ENCODE measurements at places on chromosomes 4 and X.

GRCh38 chr4:8893624-8894423, 22.2 kb upstream of the HMX1 start:
- no peak for DNase-seq

- no peak for DNase-seq
Measured at GRCh38 chr4:108055787-108056186, 66.1 kb downstream of the HADH start.

DNA sequence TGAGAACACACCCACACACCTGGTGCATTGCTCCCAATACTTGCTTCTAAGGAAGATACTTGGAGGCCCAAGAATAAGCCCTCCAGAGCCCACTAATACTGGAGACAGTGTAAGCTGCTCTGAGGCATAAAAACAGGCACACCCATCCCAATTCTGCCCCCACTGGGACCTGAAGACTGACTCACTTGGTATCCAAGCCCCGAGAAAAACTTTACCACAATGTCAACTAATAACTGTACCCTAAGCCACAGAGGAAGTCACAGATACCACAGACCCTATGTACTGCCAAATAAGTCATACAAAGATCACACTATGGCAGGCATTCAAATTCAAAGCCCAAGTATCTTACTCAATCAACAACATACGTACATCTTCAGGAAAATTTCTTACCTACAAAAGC, 398.2 kb upstream of the SPANXN1 start:
- DNase-seq = peak; percentile 39

GRCh38 chr4:48904541-48905142, 1.9 kb downstream of the OCIAD2 start:
- DNase-seq = no peak

DNA sequence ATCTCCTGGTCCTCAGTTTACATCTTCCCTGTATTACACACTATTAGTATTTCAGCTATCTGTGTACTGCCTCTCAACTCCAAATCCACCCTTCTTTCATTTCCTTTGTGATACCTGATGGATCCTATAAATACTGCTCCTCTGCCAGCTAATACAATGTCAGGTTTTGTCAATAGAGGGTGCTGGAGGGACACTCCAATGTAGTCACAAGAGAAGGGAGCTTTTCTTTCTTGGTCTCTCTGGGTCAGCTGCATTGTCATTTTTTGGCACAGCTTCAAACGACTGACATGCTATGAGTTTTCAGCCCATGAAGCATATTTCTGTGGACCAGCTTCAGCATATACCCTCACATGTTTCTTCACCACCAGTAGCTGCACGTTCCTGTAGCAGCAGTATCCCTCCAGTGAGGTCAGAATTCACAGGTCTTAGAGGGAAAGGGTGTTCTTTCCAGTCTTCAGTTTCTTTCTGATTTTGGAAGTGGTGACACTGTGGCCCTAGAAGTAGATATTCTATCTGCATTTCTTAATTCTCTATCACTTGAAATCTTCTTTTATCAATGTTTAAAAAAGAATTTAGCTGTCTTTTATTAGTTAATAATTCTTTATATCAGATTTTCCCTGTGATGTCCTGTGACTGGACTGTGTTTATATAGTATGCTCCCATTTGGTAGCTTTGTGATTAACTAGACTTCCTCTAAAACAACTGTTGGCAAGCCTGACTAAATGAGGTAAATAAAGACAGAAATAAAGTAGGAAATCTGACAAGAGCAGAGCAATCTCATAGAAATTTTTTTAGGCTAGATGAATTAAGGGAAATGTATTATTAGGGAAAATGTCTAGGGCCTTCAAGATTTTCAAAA, 60.6 kb downstream of the GABRA2 start:
- DNase-seq = peak; percentile 82

- no peak for DNase-seq
Measured at GRCh38 chrX:46673620-46674359, 85.1 kb downstream of the SLC9A7 start.

GRCh38 chr4:55553441-55554201, 6.9 kb upstream of the CLOCK start:
- no peak for DNase-seq

- no peak for DNase-seq
Measured at GRCh38 chrX:68644861-68645260, 2.6 kb upstream of the STARD8 start.

- no peak for DNase-seq
Measured at GRCh38 chrX:56233682-56234081, 1.5 kb downstream of the KLF8 start.

GRCh38 chr4:17561195-17561909, 15.6 kb upstream of the LAP3 start:
- DNase-seq = no peak

DNA sequence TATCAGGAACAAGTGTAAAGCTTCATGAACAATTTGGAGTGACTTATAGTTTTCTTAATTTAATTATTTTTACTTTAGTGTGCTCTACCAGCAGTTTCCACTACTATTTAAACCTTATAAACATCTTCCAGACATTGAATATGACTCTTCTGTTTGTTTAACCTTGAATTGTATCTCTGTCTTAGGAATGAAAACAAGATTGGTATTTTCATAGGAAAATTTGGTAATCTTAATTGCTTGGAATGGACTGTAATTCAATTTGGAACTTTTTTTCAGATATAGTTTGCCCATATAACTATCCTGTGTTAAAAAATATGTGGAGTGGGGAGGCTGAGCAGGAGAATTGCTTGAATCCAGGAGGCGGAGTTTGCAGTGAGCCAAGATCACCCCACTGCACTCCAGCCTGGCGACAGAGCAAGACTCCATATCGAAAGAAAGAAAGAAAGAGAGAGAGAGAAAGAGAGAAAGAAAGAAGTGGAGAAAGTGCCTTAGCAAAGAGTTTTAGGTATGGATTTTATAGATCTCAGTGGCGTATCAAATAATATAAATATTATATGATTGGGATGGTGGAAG, 242.4 kb downstream of the BMPR1B start:
- DNase-seq = no peak

GRCh38 chr4:82975792-82976191, 34.8 kb downstream of the LIN54 start:
- no peak for DNase-seq

DNA sequence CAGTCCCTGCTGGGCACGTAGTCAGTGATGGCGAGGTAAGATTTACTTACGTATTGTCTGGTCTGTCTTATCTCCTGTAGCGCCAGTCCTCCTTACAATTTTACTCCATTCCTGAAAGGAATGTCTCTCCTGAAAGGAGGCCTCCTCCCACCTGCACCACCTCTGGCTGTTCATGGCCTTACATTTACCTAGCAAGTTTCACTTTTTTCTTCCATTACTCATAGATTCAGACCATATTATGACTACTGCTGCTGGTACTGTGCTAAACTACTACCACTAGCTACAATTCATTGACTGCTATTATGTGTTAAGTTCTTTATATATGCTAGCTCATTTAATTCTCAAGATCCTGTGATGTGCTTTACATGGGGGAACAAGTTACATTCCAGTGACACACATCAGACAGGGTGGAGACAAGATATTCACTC, 189.9 kb downstream of the BMPR1B start:
- DNase-seq = no peak

DNA sequence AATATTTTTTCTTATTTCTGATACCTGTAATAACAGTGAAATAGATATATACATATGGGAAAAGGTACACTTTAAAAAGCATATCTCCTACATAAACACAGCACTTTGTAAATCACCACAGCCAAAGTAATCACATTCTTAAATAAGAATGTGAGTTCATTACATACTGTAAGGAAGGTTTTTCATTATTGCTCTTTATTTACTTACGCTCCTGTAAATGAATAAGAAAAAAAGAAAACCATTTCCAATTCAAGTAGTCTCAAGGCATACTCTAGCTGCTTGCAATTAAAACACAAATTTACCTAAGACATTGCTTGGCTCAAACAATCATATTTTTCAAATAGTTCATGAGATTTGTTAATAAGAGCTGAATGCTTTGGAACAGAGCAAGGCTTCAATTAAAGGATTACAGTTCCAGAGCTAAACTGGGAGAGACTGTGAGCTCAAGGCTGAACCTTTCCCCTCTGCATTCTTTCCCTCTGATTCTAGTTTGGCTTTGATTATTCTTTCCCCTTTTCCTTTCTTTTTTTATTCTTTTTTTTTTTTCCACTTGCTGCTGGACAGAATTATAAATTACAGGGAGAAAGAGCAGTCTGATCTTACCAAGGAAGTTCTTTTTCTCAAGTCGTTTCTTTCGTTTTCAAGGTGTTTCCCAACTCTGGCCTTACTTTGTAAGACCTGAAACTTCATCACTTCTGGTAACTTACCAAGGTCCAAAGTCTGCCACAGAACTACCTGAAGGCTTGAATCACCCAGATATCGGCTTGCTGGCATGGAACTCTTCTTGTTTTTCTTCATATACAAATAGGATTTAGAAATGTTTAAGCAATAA, 278.3 kb downstream of the INPP4B start:
- no peak for DNase-seq

DNA sequence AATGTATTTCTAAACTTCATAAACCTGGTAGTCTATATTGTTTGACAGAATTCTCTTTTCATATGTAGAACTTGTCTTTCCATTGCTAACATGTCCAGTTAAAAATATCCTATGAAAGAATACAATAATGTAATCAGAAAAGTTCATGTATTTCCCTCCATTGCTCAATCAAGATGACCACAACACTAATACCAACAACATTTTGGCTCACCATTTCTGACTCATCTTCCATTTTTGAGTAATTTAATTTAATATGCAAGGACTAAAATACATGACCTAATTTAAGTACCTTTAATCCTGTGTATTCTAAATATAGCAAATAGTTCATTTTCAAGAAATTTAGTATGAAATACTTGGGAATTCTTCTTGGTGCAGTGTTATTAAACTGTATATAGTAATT, 239.5 kb upstream of the GPC4 start:
- DNase-seq = no peak

DNA sequence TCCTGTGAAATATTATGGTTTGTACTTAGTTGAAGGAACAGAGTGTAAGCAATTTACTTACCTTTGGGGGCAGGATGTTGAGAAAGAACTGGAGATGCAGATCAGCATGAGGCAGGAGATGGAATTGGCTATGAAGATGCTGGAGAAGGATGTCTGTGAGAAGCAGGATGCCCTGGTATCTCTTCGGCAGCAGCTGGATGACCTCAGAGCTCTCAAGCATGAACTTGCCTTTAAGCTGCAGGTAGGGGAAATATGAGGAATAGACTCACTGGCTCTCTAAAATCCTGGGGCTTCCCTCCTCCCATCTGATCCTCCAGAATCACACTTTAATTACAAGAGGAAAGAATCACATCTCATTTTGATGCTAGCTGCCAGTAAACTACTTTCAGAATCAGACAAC, 51.0 kb downstream of the GRSF1 start:
- DNase-seq = no peak

GRCh38 chr4:18733961-18734360, 712.4 kb upstream of the LCORL start:
- DNase-seq = no peak

DNA sequence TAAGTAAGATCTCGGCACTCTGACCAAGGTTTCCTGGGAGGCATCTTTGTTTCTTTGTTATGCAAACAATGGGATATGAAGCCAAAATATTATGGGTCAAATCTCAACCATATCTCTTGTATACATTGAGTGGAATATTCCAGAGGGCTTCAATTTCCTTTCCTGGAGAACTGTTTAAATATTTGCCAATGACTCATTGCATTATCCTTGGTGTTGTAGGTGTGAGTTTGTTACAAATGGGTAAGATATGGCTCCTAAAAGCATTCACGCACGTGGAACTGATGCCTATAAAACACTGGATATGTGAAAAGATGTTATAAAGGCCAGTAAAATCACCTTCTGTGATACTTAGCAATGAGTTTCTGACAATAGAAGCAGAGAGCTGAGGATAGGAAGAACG, 150.5 kb upstream of the WDR1 start:
- DNase-seq = no peak

GRCh38 chr4:26859762-26860156, 882 bp upstream of the STIM2 start:
- no peak for DNase-seq

DNA sequence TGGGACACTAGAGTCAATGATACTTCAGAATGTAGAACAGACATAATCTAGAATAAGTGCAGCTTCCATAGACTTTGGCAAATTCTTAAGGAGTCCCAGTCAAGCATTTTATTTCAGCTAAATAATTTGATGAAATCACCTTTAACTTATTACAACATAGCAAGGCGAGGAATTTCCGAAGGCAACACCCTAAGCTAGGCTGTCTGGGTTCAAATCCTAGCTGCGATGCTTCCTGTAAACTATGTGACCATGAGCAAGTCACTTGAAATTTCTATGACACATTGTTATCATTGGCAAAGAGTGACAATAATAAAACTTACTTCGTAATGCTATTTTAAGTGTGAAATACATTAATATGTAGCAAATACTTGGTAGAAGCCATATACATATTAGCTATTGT, 679.1 kb downstream of the DMD start:
- DNase-seq = no peak

- no peak for DNase-seq
Measured at GRCh38 chr4:52635560-52635959, 23.5 kb downstream of the USP46 start.

GRCh38 chr4:15652841-15653240, 2.3 kb downstream of the FBXL5 start:
- no peak for DNase-seq

DNA sequence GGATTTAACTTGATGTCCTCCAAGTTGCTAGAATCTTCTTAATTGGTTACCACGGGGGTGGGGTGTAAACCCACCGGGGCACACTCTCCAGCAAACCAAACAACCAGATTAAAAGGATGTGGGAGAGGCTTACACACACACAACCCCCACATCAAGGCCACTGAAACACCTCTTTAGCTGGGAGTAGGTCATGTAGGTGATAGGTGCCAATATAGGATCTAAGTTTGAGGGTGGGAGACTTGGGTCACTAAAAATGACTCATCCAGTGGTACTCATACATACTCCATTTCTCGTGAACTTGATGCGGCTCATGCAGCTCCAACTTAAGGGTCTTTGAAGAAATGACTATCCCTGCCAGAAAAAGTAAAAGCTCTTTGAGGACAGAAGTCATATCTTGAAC, 20.5 kb upstream of the CD40LG start:
- DNase-seq = no peak

DNA sequence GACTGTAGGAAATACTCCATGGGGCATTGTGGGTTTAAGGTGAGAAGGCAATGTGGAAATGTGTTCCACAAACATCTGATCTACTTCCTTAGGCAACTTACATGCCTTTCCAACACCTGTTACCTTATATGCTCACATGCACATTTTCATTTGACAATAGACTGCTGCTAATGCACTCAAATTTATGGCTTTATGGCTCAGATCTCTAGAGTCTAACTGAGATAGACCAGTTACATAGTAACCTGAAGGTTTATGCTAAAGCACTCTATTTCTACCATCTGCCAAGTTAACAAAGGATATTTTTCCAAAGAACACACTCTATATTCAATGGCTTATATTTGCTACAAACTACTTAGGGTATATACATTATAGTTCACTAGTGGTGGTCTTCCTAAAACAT, 969.0 kb downstream of the TECRL start:
- no peak for DNase-seq

GRCh38 chr4:164615964-164616363, 138.0 kb upstream of the SMIM31 start:
- no peak for DNase-seq
